NCI-H1105 treated with DMSO at 0.1 percent for 48 hours (cell line): ENCODE measurements at places on chromosomes 3 and 15.

GRCh38 chr15:27175472-27176153, 204.6 kb downstream of the GABRG3 start:
- no peak for DNase-seq

DNA sequence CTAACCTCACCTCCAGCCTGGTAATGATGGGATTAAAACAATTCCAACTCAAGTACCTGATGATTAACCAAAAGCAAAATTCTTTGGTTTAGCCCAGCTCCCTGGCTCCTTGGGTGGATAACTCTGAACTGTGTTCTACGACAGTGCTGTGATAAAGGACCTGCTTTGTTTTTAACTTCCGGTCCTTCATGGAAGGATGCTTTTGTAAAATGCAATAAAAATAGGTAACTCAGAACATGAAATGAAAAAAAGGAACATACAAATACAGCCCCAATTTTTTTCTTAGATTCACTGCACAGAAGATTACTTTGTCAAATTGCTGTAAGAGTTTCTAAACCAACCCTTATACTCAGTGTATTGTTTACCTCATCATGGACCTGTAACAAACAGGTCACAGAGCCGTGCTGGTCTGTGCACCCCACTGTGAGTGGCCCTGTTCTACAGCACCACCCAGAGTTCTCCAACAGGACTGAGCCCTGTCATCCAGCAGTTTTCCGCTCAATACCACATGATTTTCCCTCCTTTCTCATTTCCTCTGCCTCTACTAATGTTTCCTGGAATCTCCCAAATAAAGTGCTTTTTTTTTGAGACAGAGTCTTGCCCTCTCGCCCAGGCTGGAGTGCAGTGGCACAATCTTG, 4.9 kb upstream of the PCYT1A start:
- no peak for DNase-seq

- no peak for DNase-seq
Measured at GRCh38 chr3:124530916-124531315, 199.3 kb upstream of the UMPS start.

DNA sequence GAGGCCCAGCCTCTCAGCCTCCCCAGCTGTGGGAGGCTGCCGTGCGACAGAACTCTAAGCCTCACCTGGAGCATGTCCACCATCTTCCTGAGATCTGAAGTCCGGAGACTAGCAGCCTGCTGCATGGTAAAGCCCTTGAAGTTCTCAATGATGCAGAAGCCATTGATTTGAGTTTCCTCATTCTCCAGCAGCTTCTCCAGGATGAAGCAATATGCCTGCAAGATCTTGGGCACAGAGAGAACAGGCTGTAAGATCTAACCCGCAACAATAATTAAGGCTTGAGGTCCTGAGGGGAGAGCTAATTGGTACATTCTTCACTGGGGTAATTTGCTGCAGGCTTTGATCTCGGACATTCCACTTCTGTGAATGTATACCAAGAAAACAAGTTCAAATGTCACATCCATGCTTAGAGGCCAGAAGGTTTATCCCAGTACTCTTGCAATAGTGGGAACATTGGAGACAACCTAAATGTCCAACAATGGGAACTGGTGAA, 9.7 kb downstream of the RLBP1 start:
- no peak for DNase-seq

DNA sequence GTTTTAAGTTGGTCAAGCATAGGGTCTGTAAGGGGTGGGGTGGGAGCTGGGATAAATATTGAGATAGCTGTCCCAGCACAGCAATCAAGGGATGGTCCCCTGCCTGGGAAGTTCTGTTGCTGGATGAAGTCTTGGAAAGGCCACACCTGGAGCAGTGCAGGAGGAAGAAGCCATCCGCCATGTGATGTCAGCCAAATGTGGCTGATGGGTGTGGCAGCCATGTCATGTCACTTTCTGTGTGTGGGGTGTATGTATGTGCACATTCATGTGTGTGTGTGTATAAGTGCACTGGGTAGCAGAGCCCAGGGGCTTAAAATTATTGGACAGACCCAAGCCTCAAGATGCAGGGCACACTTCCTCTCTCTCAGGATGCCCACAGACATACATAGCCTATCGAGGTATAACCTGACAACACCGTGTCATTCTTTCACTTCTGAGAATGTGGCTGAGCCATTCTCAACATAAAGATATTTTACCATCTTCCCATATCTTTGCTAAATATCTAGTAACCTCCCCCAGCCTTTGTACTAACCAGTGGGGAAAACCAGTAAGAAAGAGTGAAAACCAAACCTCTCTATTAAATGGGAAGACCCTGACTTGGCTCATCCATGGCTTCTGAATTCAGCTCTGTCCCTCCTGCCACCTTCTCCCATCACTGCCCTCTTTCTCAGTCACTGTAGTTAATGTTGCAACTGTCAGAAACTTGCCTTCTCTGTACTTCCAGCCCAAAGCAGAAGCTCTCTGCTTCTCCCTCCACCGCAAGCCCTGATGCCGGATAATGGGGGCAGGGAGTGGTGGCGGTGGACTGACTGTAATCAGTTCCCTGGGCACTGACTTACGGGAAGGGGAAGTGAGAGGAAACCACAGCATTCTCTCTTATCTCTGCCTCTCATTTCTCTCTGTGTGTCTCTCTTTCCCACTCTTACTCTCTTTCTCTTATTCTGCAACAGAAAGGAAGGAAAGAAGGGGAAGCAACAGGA, 11.2 kb downstream of the TNFSF10 start:
- DNase-seq: no peak

DNA sequence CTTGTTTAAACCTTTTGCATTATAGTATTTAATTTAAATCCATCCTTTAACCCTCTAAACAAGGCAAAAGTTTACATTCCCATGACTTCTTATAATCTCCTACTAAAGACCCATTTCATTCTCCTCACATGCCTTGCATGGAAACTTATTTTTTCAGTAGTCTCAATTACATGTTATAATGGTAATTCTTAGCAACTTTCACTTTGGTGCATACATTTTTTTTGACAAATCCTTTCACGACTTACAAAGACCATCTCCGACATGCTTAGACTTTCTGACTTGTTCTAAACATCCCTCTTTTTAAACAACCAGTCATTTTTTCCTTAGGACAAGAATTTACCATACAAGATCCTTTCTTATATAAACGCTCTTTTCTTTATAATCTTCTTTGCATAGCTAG, 615.4 kb upstream of the GBE1 start:
- DNase-seq: no peak

DNA sequence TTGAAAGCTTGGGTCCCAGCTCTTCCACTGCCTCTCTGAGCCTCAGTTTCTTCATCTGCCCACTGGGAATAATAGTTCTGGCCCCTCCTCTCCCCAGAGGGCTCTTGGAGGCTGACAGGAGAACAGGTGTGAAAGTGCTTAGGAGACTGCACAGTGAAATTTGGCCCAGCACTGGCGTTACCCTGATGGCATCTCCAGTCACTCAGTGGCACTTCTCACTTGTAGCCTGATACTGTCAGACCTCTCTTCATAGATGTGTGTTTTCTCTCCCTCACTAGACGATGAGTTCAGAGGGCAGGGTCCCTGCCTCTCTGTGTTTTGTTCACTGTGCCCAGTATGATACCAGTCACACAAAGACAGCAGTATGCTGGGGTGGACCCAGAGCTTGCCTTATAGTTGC, 22.2 kb upstream of the IGDCC3 start:
- no peak for DNase-seq

GRCh38 chr3:156704370-156705036, 30.1 kb downstream of the TIPARP start:
- DNase-seq: no peak

GRCh38 chr3:16482194-16482769, 31.2 kb downstream of the RFTN1 start:
- DNase-seq: no peak
